Activated CD4-positive, alpha-beta T cell treated with anti-CD3 and anti-CD28 coated beads for 24 hours (primary cell): ENCODE measurements at places on chromosomes 16 and 17.

GRCh38 chr17:44074231-44074910 is 3.8 kb downstream of the G6PC3 start:
- no peak for DNase-seq

DNA sequence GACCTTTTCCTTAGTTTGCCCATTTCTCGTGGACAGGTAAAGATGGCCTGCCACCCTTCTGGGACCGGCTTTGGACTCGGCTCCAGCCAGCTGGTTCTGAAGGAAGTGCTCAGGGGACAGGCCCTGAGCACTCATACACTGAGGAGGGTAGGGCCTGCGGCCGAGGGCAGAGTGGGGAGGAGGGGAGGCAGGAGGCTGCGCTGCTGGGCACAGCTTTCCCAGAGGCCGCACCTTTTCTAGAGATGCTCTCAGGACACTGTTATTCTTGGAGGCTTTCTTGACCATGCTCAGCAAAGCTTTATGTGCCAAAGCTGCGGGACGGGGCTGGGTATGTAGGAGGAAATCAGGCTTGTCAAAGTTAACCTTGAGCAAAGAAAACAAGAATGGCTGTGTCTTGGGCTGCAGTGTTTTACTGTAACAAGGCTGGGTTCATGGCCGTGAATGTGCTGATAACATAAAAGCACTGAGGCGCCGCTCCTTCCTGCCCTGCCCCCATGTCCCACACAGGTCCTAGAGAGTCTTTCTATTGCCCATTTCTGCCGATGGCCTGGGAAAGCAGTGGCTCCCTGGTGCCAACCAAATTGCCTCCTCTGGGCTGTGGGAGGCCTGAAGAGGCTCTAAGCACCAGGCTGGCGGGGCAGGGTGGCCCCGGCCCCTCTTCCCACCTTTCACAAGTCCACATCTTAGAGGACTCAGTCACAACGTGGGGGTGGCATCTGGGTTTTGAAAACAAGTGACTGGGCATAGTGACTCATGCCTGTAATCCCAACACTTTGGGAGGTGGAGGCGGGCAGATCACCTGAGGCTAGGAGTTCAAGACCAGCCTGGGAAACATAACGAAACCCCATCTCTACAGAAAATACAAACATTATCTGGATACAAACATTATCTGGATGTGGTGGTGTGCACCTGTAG is 22.3 kb upstream of the TIMP2 start:
- no peak for DNase-seq

- DNase-seq = no peak
Measured at GRCh38 chr16:15765880-15766279, 90.9 kb downstream of the MYH11 start.

GRCh38 chr17:40516581-40517285 is 15.3 kb upstream of the TNS4 start:
- no peak for DNase-seq

GRCh38 chr16:87860553-87861299 is 8.6 kb downstream of the SLC7A5 start:
- DNase-seq = no peak

DNA sequence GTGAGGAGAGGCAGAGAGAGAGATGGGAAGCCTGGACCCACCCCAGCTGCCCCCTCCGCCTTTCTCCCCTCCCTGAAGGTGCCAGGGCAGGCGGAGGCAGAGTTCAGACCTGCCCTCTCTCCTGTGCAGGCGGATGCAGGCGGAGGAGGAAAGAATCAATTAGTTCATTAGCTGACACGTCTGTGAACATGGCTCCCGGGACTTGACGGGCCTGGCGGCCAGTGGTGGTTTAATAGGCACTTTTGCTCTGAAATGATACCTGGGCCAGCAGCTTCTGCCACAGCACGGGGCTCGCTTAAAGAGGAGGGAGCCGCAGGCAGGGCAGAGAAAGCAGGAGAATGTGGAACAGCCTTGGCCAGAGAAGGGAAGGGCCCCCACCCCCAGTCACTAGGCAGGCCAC is 98.1 kb downstream of the SDK2 start:
- DNase-seq = no peak

GRCh38 chr17:19470530-19471261 is 59.7 kb downstream of the RNF112 start:
- DNase-seq = no peak

- DNase-seq = no peak
Measured at GRCh38 chr17:29720551-29720950, 97.8 kb upstream of the CORO6 start.

- no peak for DNase-seq
Measured at GRCh38 chr17:81535007-81535328, 6.8 kb downstream of the FSCN2 start.

DNA sequence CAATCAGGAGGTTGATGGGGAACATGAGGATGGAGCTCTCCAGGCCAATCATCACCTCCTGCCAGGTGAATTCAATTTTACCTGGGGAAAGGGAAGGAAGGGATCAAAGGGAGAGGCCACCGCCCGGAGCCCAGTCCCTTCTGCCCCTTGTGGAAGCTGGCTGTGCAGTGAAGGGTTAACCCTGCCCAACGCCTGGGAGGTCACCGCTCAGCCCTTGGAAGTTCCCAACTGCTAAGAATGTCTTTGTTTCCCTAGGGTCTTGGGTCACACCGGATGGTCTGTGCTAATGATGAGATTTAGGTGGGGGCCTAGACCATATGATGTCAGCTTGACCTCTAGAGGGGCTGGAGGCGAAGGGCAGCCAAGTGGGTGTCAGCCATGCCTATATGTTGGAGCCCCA is 52.1 kb upstream of the GCSH start:
- no peak for DNase-seq

DNA sequence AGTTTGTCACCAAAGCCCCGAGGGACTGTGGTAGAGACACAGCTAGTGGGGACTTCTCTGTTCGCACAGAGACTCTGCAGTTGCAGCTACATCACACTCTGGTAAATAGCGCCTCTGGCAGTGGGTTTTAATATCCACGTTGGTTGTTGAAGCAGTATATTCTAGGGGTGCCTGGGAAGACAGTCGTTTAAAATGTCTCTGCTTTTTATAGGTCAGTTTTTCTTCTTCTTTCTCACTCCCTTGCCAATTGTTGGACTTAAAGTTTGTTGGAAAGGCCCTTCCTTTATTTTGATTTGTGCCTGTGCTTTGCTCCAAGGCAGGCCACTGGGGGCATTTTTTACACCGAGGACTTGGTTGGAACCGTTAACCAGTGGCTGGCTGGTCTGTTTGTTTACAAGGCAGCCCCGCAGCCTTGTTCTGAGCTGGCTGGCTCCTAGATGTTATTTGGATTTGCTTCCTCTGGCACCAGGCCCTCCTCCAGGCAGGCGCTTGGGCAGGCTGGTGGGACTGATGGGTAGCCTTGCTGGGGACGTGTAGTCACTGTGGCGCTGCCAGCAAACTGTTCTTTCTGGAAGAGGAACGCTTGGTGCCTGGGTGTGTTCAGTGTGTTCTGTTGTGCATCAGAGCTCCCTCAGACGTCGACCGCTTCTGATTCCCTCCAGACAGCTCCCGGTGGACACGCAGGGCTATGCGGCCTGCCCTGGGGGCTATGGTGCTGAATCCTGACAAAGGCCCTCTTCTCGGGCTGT is 218.2 kb upstream of the CHMP6 start:
- DNase-seq = no peak

DNA sequence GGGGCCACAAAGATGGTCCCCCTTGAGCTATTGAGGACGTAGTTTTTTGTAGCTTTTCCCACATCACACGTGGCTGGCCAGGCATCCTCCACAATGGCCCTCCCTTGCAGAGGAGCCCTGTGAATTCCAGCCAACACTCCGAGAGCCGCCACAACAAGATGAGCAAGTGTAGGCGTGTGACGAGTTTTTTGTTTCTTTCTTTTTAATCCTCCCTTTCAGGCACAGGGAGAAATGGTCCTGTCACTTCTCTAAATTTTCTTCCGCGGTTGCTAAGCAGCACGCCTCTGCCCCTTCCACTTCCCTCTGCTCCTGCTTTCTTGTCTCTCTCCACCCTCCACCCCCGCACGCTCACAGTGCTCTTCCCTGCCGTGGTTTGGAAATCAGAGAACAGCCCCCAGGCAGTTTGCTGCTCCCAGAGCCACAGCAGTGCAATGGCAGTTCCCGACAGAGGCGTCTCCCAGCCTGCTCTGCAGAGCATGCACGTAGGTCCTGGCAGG is 68.0 kb upstream of the MRTFB start:
- no peak for DNase-seq

DNA sequence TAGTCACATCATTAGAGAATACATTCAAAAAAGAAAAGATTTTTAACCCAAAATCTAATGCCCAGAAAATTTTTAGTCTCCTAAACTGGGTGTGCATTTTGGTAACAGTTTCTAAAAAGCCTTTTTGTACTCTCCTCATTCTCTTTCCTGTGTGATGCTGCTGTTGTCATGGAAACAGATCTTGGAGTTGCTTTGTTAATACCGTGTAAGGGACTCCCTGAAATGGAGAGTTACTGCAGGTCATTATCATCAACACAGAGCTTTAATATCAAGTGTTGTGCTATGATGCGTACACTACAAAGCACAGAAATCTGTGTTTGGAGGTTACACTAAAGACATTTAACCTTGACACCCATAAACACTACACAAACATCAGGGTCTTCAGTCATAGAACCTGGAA is 216.3 kb downstream of the PRKCA start:
- no peak for DNase-seq

- DNase-seq = no peak
Measured at GRCh38 chr16:1530349-1530882, 3.0 kb upstream of the TMEM204 start.

- no peak for DNase-seq
Measured at GRCh38 chr17:51668155-51668962, 408.0 kb downstream of the UTP18 start.

DNA sequence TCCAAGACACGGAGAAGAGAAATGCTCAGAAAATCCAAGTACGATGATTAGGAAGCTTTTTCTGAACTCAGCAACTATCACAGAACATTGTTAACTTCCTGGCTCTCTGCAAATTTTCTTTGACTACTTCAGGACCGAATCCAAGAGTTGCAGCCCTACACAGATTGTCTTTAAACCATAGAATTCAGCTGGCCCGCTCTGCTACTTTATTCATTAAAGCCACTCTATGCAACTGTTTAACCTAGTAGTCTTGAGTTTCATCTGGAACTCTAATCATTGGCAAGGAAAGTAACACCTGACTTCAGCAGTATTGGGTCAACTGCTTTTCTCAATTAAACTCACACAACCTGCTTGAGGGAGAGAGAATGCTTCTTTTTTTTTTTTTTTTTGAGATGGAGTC is 210.1 kb downstream of the SLC39A11 start:
- no peak for DNase-seq

DNA sequence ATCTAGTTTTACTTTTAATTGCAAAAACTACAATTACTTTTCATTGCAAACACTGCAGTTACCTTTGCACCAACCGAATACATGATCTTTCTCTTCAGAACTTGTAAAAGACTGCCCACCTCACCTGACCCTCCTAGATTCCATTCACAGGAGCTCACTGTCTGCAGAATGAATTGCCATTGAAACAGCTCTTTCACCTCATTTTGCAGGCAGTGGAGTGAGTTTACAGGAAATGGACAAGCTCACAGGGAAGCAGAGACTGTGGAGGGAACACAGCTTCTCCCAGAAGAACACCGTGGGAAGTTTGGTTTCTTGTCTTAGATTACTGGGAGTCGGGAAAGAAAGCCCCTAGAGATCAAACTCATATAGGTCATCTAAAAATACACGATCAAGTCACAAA is 439.7 kb upstream of the RBFOX1 start:
- no peak for DNase-seq

DNA sequence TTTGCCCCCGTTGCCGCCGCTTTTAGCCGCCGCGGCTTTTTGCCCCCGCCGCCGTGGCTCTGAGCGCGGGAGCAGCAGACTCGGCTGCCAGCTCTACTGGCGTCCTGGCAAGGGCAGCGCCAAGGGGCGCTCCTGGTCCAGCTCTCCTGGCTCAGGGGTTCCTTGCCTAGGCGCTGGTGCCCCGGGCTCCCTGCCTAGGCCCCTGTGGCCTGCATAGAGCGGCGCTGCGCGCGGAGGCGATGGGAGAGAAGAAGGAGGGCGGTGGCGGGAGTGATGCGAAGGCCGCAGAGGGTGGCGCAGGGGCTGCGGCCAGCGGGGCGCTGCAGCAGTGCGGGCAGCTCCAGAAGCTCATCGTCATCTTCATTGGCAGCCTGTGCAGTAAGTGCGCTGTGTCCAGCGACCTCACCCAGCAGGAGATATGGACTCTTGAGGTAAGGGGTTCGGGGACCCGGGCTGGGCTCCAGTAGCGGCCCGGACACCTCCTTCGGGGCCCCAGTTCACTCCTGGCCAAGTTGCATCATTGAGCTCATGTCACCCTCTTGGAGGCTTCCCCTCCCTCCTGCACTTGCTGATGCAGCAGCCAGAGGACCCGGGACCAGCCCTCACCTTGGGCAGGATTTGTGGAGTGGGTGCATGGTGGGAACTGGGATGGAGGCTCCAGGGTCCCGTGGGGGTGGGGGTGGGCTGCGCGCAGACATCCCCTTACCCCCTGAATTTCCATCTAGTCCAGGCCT is 1344.4 kb downstream of the TP53TG3F start:
- no peak for DNase-seq

DNA sequence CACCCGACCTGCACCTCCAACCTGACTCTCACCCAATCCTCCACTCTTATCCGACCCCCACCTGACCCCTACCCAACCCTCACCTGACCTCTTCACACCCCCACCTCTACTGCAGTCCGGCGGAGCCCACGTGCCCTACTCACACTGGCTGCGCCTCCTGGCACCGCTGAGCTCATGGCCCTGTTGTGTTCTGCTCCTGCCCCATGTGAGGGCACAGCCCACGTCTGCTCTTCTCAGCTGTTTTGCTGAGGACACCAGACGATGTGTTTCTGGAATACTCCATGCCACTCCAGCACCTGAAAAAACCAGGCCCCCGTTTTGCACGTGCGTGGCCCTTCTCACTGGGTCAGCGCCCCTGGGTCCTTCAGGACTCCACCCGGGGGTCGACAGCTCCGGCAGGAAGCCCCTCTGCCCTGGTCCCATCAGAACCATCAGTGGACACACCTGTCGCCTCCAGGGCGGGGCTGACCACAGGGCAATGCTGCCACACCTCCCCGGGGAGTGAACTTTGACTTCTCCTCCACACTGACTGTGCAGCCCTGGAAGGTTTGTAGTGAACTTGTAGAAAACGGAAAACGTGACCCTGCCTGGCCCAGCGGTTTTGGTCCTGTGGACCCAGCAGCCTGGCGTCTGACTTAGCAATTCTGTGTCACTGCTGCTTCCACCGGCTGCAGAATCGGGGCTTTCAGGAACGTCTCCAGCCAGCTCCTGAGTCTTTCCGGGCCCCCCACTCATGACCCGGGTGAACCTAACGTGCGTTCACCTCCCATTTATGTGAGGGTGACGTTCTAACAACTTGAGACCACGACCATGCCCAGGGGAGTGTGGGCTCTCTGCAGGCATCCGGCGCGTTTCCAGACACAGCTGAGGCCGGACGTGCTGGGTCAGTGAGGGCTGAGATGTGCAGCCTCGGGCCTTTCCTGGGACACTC is 5.7 kb upstream of the RAB40B start:
- DNase-seq = no peak
